MCF 10A (cell line): ENCODE measurements at places on chromosomes 5 and 9.

DNA sequence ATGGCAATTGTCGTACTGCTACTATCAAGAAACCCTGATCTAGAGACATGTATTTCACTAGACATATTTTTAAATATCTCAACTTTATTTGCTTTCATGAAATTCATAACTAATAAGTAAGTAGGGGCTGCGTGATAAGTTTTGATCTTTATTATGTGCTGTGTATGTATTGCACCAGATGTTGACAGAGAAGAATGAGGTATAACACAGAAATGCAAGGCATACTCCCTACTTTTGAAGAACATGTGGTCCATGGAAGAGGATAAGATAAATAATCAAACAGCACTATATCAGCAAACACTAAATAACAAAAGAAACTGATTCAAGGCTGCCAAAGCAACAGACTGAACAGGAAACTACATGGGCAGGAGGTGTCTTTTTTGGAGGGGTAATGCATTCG, 60.9 kb downstream of the FREM1 start:
- no peak for DNase-seq

GRCh38 chr5:111129938-111130337, 37.8 kb downstream of the WDR36 start:
- DNase-seq, result no peak

DNA sequence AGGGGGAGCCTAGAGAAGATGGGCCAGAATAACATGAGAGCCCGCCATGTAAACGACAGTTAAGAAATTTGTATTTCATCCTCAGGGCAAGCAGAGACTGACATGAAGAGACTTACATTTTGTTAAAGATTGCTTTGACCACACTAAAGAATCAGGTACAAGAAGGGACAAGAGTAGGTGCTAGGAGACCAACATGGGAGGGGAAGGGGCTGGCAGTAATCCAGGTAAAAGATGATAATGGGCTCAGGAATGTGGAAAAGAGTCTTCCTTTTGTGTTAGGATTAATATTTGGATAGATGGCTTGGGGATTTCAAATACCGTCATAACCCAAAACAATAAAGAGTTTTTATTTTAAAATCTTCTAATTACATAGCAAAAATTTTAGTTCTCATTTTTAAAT, 137.3 kb downstream of the ZNF462 start:
- no peak for DNase-seq

GRCh38 chr5:28355831-28356230, 1317.4 kb upstream of the CDH9 start:
- no peak for DNase-seq

DNA sequence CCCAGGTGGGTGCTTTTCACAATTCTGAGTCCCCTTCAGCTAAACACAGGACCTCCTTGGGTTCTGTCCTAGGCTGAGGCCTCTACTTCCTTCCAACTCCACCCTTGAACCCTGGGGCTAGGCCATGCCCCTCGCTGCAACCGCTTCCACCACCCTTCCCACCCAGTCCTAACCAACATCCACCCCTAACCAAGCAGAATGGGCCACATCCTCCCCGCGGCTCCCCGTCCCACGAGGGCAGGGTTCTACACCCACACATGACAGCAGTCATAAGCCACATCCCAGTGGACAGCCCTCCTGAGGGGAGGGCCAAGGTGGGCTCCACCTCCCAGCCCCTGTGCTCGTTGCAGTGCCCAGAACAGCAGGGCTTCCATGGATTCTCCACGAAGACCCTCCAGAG, 65.8 kb downstream of the SHB start:
- DNase-seq, result no peak

DNA sequence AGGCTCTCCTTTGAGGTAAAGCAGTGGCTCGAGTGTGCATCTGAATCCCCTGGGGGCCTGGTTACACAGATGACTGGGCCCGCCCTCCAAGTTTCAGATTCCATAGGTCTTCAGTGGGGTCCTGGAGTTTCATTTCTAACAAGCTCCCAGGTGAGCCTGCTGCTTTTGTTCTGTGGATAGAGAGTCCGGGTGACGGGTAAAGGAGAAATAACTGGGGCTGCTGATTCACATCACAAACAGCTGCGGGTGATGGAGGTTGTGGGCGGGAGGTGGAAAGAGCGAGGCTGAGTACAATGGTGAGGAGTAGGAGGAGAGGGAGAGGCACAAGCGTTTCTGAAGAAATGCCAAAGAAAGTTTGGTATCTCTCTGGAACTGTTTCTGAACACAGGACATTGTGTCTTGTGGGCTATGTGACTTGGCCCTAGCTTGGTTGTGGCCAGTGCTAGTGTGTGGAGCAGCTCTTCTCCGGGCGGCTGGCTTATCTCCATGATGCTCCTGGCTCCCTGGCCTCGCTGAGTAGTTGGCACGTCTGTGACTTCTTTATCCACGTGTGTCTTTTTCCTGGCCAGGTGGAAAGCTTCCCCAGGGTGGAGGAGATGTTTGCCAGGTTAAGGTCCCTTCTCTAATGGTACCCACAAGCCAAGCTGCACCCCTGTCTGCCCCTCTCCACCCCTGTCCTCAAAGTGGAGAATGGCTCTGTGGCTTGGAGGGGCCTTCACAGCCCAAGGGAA, 61.7 kb downstream of the HSPA4 start:
- peak; percentile 59 for DNase-seq

GRCh38 chr9:9846557-9846956, 766.2 kb downstream of the PTPRD start:
- no peak for DNase-seq

- DNase-seq, result no peak
These were observed 32.5 kb upstream of the MYORG start for GRCh38 chr9:34409154-34409553.

DNA sequence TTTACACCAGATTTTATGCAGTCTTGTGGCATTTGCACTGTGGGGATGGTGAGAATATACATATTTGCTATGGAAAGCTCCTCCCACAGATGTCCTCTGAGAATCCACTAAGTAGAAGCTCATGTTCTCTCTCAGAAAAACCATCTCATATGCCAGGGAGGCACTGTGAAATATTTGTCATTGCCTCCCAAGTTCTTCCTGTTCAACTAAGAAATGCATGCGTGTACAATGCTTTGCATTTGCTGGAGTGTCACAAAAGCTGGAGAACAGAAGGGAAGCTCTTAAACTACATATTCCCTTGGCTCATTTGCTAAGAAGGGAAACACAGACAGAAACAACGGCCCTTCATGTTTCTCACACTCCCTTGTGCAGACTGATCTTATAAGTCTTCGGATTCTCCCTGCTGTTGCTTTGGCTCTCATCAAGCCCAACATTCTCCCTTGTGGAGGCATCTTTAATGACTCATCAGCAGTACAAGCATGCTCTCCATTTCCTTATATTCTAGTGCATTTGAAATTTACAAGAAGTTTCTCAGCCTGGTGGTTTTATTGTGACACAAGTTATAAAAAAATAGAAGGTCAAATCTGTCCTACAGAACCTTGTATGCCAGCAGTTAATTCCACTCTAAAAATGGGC, 220.6 kb downstream of the TRIM36 start:
- DNase-seq, result peak; percentile 11
